ENCODE measurements at places on chromosomes 4 and X.

DNA sequence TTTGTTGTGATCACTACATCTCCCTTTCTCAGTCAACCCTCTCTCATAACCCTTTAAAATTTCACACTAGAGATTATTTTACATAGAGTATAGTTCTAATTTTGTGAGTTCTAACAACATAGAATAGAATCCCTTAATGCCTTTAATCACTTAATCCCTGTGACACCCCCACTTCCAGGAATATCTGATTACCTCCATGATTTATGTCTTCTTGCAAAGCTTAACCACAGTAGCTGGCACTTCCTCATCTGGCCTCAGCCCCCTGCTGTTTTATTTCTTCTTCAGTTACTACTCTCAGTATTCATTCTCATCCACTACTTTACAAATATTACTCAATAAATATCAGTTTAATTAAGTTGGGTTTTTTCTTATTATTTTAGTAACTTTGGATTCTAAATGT is 340.9 kb downstream of the CENPC start:
- no peak for DNase-seq

DNA sequence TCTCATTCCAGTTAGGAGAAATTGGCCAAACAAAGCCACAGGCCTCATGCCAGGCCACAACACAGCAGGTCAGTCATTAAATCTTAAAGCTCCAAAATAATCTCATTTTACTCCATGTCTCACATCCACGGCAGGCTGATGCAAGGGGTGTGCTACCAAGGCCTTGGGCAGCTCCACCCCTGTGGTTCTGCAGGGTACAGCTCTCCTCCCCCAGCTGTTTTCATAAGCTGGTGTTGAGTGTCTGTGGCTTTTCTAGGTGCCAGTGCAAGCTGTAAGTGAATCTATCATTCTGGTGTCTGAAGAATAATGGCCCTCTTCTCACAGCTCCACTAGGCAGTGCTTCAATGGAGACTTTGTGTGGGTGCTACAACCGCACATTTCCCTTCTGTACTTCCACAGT is 949.2 kb downstream of the TECRL start:
- DNase-seq, result no peak

- DNase-seq, result no peak
Measured at GRCh38 chr4:125049711-125050110, 265.0 kb upstream of the FAT4 start.

GRCh38 chr4:62622089-62622488 is 1422.0 kb downstream of the ADGRL3 start:
- no peak for DNase-seq

DNA sequence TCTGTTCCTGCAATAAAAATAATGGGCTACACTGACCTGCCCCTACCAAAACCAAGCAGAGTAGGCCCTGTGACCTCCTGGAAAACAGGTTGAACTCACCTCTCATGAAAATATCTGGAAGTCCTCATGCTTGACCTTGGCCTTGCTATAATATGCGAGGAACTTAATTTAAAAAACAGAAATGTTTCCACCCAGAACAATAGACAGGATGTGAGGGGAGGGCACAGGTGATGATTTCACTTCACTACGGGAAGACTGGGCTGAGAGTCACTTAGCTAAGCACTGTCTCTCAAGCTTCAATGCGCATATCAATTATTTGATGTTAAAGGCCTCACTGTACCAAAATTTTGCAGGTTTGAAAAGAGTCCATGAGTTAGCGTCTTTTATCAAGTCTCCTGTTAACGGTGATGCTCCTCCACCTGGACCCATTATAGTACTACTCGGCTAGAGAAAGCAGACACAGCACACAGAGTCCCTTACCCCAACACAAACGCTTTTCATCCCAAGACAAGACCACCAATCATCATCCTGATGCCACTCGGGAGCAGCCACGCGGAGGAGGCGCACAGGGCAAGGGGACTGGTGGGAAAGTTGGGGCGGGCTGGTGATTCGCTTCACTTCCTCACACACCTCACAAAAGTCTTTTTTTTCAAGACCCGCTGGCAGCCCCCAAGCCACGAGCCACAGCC is 25.9 kb downstream of the ZNF721 start:
- no peak for DNase-seq

DNA sequence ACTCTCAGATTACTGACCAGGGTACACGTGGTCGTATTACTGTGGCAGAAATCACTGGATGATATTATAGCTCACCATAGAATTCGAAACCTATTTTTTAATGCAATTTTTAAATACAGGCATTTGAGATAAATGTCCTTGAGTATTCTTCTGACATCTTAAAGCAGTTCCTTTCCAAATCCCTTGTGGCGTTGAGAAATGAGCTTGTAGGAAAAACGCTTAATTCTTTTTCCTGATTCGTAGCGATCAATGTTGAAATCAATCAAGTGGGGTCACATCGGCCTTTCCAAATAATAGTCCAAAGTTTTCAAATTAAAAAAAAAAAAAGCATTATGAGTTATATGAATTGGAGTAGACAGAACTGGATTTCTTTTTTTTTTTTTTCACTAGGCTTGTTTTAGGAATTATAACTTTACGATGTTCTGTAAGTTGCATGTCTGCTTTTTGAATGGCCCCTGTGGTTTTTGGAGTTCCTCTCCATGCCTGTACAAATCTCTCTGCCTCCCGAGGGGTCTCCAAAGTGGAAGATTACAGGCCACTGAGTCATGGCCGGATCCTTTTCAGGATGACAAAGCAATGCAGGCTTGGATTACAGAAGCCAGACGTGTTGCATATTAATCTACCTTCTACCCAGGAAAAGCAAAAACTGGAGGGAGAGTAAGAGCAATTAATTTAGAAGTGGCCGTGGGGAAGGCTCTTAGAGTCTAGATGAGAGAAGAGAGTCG is 226.1 kb downstream of the SHOX start:
- no peak for DNase-seq

- no peak for DNase-seq
Measured at GRCh38 chrX:136906921-136907510, 26.5 kb upstream of the RBMX start.

DNA sequence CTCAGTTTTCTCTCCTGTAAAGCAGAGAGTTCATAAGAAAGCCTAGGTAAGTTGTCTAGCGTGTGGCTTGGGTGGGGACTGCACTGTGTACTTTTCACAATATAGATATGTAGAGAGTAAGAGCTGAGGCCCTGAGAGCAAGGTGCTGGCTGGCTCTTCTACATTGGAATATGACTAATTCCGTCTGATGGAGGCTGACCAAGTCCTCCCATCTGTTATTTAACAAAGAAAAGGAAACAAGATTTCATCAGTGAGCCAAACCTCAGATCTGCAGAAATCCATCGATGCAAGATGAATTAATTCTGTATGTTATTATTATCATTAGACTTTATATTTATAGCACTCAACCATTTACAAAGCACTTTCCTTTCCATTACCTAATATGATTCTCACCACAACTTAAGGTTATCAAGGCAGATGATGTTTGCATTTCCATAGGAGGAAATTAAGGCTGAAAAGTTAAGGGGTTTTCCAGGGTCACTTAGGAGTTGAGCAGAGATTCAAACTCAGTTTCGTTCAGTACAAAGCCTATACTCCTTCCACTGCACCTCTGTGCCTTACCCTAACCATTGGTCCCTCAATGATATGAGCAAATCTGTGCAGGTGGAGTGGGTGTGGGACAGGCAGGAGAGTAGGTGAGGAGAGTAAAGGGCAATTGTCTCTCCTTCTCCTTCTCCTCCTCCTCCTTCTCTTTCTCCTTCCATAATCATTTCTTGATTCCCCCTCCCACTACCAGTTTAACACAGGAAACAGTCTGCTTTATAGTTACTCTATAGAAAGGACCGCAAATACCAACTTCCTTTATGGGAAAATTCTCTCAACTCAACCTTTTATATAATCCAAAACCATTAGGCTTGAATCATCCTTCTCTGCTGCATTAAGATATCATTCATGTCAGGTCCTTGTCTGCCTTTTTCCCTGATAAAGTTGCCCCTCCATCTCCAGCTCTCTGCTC is 27.6 kb upstream of the SRD5A3 start:
- DNase-seq, result no peak

GRCh38 chr4:136768925-136769275 is 763.4 kb downstream of the PCDH18 start:
- no peak for DNase-seq

GRCh38 chr4:26964512-26964911 is 103.9 kb downstream of the STIM2 start:
- DNase-seq, result no peak

DNA sequence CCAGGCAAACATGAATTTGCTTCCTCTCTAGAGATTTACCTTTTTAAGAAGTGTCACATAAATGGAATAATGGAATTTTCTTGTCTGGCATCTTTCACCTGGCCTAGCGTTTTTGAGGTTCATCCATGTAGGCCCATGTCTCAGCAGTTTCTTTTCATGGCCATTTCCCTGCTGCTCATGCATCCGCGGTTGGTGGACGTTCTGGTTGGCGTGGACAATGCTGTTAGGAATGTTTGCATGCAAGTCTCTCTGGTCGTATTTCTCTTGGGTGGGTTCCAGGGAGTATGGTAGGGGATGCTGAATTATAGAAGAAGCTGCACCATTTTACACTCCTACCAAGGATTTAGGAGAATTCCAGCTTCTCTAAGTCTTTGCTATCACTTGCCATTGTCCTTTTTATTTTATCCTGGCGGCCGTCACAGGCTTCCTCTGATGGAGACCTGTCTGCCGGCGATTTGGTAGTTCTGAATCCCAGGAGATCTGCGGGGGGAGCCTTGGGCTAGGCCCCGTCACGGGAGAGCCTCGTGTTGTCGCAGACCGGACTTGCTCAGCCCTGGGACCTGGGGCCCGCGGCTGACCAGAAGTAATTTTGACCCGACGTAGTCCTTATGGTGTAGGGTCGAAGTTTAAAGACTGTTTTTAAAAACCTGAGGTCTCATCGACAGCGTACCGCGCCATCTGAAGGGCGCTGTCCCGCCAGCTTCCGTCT is 56.9 kb upstream of the TADA2B start:
- DNase-seq, result no peak
